ENCODE measurements at places on chromosomes 1 and 21.

DNA sequence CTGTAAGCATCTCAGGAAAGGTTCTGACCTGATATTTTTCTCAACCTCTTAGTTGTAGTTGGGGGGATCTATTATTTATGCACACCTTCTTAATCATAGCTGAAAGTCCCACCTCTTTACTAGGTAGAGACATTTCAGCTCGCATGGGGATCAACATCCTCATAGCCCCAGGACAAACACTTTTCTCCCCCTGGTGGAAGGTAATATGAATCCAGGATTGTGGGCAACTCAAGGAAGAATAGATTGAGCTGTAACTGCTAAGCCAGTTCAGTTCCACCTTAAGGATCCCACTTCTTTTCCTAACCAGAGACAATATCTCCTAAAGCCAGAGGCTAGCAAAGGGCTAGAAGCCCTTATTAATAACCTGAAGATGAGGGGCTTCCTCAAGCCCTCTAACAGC, 25.4 kb upstream of the SMYD3 start:
- no peak for DNase-seq

- no peak for DNase-seq
These were observed 1.5 kb downstream of the CA6 start for GRCh38 chr1:8947127-8947691.

- no peak for DNase-seq
These were observed 1.4 kb downstream of the CD1A start for GRCh38 chr1:158255656-158256055.

- no peak for DNase-seq
These were observed 5.6 kb upstream of the GPSM2 start for GRCh38 chr1:108871050-108871724.

GRCh38 chr1:211487082-211487481, 4.9 kb downstream of the RD3 start:
- DNase-seq, result no peak

DNA sequence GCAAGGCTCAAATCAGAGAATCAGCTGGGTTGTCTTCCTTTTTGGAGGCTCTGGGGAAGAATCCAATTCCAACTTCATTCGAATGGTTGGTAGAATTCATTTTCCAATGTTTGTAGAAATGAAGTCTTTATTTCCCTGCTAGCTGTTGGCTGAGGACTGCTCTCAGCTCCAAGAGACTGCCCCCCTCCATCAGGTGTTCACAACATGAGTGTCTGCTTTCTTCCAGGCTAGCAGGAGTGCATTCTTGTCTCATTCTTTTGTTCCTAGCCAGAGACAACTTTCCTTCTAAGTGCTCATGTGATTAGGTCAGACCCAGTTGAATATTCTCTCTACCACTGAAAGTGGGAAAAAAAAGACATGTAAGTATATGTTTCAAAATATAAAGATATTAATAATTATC, 95.2 kb downstream of the HLX start:
- DNase-seq, result no peak

- DNase-seq, result peak; percentile 70
These were observed 305.4 kb downstream of the TTLL7 start for GRCh38 chr1:83693427-83694126.

DNA sequence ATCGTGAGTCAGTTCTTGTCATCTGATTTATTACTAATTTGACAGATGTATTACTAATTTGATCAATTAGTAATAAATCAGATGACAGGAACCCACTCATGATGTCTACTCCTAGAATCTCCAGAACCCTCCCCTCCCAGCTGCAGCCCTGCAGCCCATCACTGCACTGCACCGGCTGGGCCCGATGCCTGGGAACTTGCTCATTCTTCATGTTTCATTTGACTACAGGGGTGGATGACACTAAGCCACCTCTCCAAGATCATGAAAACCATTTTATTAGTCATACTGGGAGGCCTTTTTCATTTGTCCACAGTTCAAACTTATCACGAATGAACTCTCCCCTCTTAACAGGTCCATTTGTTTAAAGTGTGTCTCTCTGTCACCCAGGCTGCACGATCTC, 41.0 kb downstream of the KCNH1 start:
- no peak for DNase-seq

- DNase-seq, result no peak
These were observed 115.0 kb downstream of the CLIC6 start for GRCh38 chr21:34783815-34784214.

- DNase-seq, result no peak
These were observed 9.1 kb upstream of the CHIT1 start for GRCh38 chr1:203238535-203238934.

- DNase-seq, result no peak
These were observed 7.2 kb downstream of the METTL13 start for GRCh38 chr1:171788696-171789095.

GRCh38 chr1:3068564-3069431, at the start of gene PRDM16:
Gene PRDM16, plus strand, starts transcription at chr1:3069203. Its CDS starts 57 bp downstream, at chr1:3069260.
- peak; percentile 83 for DNase-seq

DNA sequence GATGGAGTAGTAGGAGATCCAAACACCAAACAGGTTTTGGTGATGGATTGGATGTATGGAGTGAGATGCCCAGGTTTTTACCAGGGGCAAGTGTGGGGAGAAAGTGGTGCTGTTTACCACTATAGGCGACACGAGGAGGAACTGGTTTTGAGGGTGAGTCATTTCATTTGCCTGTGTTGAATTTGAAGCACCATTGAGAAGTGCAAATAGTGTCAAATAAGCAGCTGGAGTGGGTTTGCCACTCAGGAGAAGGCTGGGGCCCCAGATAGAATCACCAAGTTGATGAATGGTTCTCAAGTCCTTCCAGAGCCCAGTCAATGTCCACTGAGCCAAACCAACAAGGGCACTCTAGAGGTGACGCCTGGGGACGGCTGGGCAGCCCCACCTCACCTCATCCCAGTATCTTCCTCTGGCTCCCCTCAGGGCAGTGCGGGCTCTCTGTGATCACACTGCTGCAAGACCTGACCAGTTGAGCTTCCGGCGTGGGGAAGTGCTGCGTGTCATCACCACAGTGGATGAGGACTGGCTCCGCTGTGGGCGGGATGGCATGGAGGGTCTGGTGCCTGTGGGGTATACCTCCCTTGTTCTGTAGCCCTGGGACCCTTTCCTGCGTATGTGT, 9.4 kb downstream of the RUSC1 start:
- peak; percentile 34 for DNase-seq

DNA sequence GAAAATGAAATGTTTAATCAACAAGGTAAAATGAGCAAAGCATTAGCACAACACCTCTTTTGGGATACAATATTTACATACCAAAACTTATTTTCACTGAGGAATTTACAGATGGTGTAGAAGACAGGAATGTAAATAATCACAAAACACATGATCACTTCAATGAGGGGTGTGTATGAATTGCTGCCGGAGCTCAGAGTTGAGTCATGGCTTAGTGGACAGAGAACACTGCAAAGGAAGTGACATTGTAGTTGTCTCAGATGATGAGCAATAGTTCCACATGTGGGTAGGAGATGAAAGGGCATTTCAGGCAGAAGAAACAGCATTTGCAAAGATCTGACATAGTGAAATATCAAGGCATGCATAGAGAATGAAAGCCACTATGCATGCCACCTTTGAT, 5.6 kb upstream of the KPRP start:
- no peak for DNase-seq

DNA sequence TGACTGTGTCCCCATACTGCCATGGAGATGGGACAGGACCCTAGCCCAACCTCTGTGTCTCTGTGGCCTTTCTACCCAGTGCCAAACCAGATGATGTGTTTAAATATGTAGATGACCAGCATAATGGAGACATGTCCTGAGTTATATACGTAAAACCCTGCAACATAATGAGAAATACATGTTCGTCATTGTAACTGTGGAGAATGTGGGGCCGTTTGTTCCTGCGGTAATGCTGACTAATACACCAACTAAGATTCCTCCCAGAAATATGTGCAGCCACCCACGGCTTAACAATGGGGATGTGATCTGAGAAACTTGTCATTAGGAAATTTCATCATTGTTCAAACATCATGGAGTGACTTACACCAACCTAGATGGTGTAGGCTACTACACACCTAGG, 71.7 kb upstream of the SIM2 start:
- DNase-seq, result no peak

DNA sequence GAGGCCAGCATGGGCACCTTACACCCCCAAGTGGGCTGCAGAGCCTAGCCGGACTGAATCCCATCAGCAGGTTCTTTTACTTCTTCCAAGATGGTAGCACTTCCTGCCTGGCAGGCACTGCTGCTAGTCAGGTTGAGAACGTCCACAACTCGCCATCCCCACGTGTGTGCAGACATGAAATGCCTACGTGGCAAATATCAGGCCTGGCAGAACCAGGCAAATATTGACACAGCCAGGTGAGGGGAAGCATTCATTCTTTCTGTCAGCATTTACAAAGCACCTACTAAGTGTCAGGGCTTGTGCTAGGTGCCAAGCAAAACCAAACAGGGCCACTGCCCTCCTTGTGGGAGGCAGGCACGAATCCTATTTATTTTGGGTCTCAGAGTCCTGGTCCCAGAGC, 52.3 kb upstream of the SIM2 start:
- no peak for DNase-seq

GRCh38 chr1:227954163-227954850, 6.6 kb upstream of the WNT9A start:
- DNase-seq, result no peak

- DNase-seq, result no peak
These were observed 333.3 kb upstream of the ZRANB2 start for GRCh38 chr1:71414179-71414578.

GRCh38 chr1:218459450-218459849, 114.3 kb downstream of the TGFB2 start:
- no peak for DNase-seq

GRCh38 chr1:191541758-191542157, 616.5 kb upstream of the RGS18 start:
- no peak for DNase-seq

DNA sequence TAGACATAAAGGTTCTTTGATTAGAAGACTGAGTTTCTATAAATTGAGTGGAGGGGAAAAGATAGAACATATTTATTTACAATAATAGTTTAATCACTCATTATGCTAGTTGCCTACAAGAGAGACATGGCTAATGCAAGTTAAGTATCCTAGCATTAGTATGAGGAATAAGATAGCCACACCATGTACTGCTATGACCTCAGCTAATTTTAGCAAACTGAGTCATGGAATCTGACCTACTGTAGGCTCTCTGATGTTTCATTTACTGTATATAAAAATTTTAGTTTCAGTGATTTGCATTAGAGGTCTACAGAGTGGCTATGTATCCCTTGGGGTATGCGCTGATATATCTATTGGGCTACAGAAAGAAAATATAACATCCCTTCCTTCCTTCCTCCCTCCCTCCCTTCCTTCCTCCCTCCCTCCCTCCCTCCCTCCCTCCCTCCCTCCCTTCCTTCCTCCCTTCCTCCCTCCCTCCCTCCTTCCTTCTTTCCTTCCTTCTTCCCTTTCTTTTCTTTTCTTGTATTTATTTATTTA, 5.8 kb downstream of the AGL start:
- no peak for DNase-seq

GRCh38 chr1:204419064-204419403, 7.4 kb upstream of the PPP1R15B start:
- no peak for DNase-seq

DNA sequence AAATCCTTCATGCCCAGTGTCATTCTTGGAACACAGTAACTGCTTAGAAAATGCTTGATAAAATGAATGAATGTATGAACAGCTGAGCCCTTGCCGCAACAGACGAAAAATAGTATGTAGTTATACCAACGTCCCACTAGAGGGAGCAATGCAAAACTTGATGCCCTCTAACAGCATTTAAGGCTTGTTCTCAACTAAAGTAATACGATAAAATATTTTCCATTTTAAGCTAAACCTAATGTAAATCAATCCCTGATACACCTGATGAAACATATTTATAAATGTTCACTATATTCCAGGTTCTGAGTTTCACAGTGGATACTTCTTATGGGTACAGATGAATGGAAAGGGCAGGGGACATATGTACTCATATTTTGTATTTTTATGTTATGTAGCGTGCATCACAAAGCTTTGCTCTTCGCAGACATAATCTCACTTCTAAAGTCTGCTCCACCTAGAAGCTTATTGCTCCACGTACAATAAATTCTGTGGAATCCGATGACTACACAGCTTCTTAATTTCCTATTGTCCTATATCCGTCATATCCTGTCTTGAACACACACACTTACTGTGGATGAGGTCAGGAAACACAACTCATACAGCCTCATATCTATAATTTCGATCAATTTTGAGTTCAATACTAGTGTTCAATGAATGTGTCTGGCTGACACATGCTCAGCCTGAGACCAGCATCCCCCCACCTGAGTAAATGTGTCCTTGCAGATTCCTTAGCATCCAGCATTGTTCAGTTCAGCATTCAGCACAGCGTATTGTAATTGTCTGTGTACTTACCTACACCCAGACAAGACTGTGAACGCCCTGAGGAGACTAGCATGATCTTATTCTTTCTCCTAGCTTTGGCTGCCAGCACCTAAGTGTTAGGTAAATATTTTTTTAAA, 4.4 kb upstream of the UTP25 start:
- DNase-seq, result no peak

- no peak for DNase-seq
These were observed 39.5 kb upstream of the TNFRSF1B start for GRCh38 chr1:12127206-12127810.
